ENCODE measurements at places on chromosomes 11 and 22. TPM values are rescaled to one million over a fixed set of nuclear protein-coding genes. Genes with fewer than 3 reads are reported as not detected.

DNA sequence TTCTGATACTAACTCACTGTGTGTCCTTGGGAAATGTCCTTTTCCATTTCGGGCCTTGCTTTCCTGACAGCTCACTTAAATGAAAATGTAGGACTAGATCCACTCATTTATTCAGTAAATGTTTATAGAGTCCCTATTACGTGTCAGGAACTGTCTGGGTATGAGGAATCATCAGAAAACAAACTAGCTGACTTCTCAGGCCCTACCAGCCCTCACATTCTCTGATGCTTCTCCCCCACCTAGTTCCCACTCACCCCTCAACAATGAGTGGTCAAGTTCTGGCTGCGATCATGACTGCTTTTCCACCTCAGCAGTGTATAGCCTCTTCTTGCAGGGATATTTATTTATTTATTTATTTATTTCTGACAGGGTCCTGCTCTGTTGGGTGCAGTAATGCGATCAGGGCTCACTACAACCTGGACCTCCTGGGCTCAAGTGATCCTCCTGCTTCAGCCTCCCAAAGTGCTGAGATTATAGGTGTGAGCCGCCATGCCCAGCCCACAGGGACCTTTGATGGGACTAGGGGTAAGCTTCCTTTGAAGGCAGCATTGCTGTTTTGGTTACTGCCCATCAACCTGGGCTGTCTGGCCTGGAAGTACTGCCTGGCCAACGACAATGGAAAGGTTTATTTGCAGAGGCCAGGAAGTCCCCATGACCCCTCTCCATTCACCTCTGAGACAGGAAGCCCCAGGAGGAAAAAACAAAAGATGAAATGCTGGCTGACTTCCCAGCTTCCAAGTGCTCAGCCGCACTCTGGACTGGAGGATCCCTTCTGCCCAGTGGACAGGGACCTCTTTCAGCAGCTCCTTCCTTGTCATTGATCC, 33.1 kb upstream of the POLD3 start:
- no peak overlapping the region for H3K4me3 ChIP-seq
- no peaks in the 10 kb centered on the region for H3K27me3 ChIP-seq
- DNase-seq: no peak
- no peaks in the 10 kb centered on the region for H3K4me1 ChIP-seq
- H3K27ac ChIP-seq: no peak overlapping the region

ANO9 gene
- total RNA-seq: 95.9 TPM

DNA sequence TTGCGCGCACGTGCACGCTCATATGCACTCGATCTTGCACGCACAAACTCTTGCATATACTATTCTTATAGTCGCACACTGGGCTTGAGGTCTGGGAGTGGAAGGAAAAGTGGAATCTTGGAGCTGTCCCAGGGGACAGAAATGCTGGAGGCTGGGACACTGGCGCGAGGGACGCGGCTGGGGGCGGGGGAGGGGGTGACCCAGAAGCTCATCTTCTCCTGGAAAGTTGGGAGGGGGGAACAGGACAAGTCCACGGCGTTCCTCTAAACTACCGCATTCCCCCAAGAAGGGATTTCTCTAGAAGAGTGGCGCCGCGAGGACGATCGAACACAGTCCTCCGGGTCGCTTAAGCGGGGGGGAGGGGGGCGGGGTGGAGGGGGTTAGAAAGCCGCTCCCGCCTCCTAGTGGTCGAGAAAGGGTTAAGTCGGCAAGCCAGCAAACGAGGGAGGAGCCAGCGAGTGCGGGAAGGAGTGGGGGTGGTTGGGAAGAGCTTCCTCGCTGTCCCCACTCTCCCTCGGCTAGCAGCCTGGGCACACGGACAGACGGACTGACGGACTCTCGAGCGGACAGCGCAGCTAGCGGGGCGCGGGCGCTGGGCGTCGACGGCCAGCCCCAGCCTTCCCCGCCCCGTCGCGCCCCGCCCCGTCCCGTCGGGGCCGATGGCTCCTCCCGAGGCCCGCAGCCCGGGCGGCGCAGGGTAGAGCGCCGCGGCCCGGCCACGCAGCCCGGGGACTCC, at the start of gene RTN4RL2:
TSS of gene RTN4RL2 (plus strand) at position 507 of the 736 bp plus-strand sequence. CDS start 338 bp downstream, outside the sequence.
- peak within 1 kb of the TSS; percentile 56 for H3K4me3 ChIP-seq
- no peaks in the 10 kb centered on the region for H3K36me3 ChIP-seq
- H3K27me3 ChIP-seq: peaks cover 12% of the 10 kb centered on the region
- H3K27ac ChIP-seq: no peak within 1 kb of the TSS

DNA sequence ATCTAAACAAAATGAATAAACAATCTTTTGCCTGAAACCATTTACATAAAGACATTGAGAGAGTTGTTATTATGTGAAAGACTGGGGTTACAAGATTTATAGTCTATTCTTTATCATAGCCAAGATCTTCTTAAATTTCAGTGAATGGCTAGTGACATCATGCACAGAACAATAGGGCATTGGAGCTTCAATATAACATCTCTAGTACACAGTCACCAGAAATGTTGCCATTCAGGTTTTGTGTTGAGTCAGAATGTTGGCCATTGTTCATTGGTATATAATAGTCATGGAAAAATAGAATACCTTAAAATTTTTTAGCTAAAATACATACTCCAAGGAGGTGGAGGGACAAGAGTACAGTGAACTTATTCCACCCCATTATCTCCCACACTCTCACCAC, 44.3 kb downstream of the SLC5A12 start:
- no peak overlapping the region for H3K4me3 ChIP-seq
- no peaks in the 10 kb centered on the region for H3K27me3 ChIP-seq
- no peak for DNase-seq

LRRC74B gene
- not detected for total RNA-seq

GTSE1 gene
- not detected for total RNA-seq

DNA sequence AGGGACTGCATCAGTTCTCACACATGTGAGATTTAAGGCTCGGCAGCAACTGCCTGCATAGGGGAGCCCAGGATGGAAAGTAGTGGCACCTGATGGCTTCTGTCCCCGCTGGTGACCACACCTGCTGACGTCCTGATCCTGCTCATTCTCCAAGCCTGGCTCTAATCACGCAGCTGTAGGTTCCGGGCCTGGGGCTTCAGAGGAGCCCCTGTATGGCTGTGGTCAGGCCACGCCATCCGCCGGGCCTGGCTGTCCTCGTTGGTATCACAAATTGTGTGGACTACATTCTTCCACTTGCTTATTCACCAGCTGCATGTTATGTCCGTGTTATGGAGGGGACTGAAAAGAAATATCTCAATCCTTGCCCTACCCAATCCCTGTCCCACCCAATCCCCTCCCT, 580.0 kb downstream of the TBC1D22A start:
- no peak overlapping the region for H3K27ac ChIP-seq
- no peaks in the 10 kb centered on the region for H3K27me3 ChIP-seq
- H3K4me1 ChIP-seq: no peaks in the 10 kb centered on the region
- H3K4me3 ChIP-seq: no peak overlapping the region
- no peaks in the 10 kb centered on the region for H3K36me3 ChIP-seq
- no peak for DNase-seq

- no peaks in the 10 kb centered on the region for H3K27me3 ChIP-seq
- DNase-seq: no peak
- peaks cover 75% of the 10 kb centered on the region for H3K4me1 ChIP-seq
- peak overlapping the region; percentile 29 for H3K4me3 ChIP-seq
Measured at GRCh38 chr11:96259134-96259830, 83.7 kb downstream of the MAML2 start.

- no peak overlapping the region for H3K4me3 ChIP-seq
- H3K4me1 ChIP-seq: no peaks in the 10 kb centered on the region
- no peak overlapping the region for H3K27ac ChIP-seq
Measured at GRCh38 chr22:42682113-42682851, 33.1 kb upstream of the CYB5R3 start.

APLNR gene
- not detected for total RNA-seq

GRCh38 chr11:10807493-10808234, 1.1 kb downstream of the EIF4G2 start:
- peaks cover 41% of the 10 kb centered on the region for H3K4me1 ChIP-seq
- H3K4me3 ChIP-seq: peak overlapping the region; percentile 98
- H3K27me3 ChIP-seq: no peaks in the 10 kb centered on the region
- peak; percentile 43 for DNase-seq
- peak overlapping the region; percentile 95 for H3K27ac ChIP-seq

- H3K27ac ChIP-seq: no peak overlapping the region
- H3K27me3 ChIP-seq: no peaks in the 10 kb centered on the region
- DNase-seq: no peak
- H3K36me3 ChIP-seq: no peaks in the 10 kb centered on the region
- no peaks in the 10 kb centered on the region for H3K4me1 ChIP-seq
Measured at GRCh38 chr11:128210148-128210940, 377.0 kb downstream of the ETS1 start.

SLC25A1 gene
- total RNA-seq: 33.2 TPM

ADORA2A gene
- total RNA-seq: 43.7 TPM

DNA sequence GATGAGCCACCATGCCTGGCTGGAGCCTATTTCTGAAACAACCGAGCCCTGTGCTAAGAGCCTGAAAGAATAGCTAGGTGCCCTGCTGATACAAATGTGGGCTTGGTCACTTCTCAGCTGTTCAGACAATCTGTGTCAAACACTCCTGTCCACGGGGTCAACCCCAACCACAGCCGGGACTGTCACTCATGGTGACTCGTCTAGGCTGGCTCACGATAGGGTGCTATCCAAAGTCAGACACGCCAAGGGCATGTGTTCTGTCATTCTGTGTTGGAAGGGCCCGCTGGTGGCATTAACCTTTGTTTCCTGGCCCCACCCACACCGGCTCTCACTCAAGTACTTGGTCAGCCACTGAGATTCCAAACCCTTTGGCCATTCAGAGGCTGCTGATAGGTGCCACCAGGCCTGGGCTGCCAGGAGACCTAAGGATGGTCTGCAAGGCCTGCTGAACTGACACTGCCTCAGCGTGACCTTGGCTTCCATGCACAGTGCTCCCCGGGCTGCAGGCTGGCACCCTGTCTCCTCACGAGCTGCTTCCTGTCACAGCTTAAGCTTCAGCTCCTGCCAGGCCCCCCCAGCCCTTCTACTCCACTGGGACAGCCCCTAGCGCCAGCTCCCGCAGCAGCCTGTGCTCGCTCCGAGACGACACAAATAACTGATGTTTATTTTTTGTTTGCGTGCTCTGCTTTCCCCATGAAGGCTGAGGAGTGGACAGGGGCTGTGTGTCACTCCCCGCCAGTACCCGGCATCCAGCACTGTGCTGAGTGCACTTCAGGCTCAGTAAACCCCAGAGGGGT, 14.2 kb upstream of the CDC42BPG start:
- H3K27me3 ChIP-seq: no peaks in the 10 kb centered on the region
- DNase-seq: peak; percentile 67
- H3K4me1 ChIP-seq: peaks cover 95% of the 10 kb centered on the region
- peak overlapping the region; percentile 43 for H3K4me3 ChIP-seq

SLC37A2 gene
- total RNA-seq: 1.9 TPM

DNA sequence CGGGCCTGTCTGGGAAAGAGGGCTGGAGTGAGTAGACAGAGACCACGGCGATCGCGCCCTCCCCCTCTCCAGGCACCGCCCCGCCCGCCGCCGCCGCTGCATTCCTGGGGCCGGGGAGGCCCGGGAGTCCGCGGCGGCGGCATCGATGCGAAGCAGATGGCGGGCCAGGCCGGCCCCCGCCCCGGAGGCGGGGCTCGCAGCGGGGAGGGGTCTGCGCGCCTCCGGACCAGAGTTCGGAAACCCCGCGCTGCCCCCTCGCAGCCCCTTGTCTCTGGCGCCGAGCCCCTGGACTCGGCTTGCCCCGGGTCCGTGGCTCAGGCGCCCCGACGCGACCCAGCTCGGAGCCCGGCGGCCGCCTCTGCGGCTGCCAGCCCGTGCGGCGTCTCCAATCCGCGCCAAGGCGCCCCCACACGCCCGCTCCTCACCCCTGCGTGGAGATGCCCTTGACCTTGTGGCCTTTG, 1.3 kb downstream of the SCARF2 start:
- peaks cover 8% of the 10 kb centered on the region for H3K4me1 ChIP-seq
- peak overlapping the region; percentile 48 for H3K4me3 ChIP-seq
- peaks cover 3% of the 10 kb centered on the region for H3K27me3 ChIP-seq
- no peaks in the 10 kb centered on the region for H3K36me3 ChIP-seq
- no peak for DNase-seq

TSPAN18 gene
- 57.0 TPM for total RNA-seq

OR51E2 gene
- total RNA-seq: not detected

- no peak for DNase-seq
- H3K4me3 ChIP-seq: no peak overlapping the region
- no peaks in the 10 kb centered on the region for H3K27me3 ChIP-seq
- no peaks in the 10 kb centered on the region for H3K36me3 ChIP-seq
Measured at GRCh38 chr22:43884600-43885318, 7.1 kb downstream of the PNPLA5 start.

Measured in naive thymus-derived CD4-positive, alpha-beta T cell (primary cell).